ENCODE measurements at places on chromosomes 3 and 15. TPM values are rescaled to one million over a fixed set of nuclear protein-coding genes. Genes with fewer than 3 reads are reported as not detected.

Gene LRRC34
- 0.43 TPM for polyA plus RNA-seq

Gene ZNF660
- 0.02 TPM for polyA plus RNA-seq

Gene PPP1R14D
- not detected for polyA plus RNA-seq

Gene HRG
- 0.03 TPM for polyA plus RNA-seq

Gene TTC21A
- 2.4 TPM for polyA plus RNA-seq

Gene OR5K2
- not detected for polyA plus RNA-seq

Gene CFAP92
- 0.26 TPM for polyA plus RNA-seq

Gene ZIC4
- not detected for polyA plus RNA-seq

Gene CACNA2D3
- polyA plus RNA-seq: 0.15 TPM

Gene TGM4
- 1.3 TPM for polyA plus RNA-seq

Gene CFAP20DC
- 3.4 TPM for polyA plus RNA-seq

Gene GOLGA8H
- not detected for polyA plus RNA-seq

Gene SLC12A6
- 24.3 TPM for polyA plus RNA-seq

Gene CHRFAM7A
- 0.22 TPM for polyA plus RNA-seq

Gene AEN
- polyA plus RNA-seq: 27.7 TPM

Gene MYH15
- polyA plus RNA-seq: 1.3 TPM

Gene SNTN
- not detected for polyA plus RNA-seq

Gene CSPG4
- 0.67 TPM for polyA plus RNA-seq

Measured in keratinocyte (primary cell).